Stimulated activated CD8-positive, alpha-beta memory T cell treated with anti-CD3 and anti-CD28 coated beads, Interleukin-7, amount 100 ng/mL, for 24 hours (primary cell): ENCODE measurements at places on chromosomes 4 and X.

DNA sequence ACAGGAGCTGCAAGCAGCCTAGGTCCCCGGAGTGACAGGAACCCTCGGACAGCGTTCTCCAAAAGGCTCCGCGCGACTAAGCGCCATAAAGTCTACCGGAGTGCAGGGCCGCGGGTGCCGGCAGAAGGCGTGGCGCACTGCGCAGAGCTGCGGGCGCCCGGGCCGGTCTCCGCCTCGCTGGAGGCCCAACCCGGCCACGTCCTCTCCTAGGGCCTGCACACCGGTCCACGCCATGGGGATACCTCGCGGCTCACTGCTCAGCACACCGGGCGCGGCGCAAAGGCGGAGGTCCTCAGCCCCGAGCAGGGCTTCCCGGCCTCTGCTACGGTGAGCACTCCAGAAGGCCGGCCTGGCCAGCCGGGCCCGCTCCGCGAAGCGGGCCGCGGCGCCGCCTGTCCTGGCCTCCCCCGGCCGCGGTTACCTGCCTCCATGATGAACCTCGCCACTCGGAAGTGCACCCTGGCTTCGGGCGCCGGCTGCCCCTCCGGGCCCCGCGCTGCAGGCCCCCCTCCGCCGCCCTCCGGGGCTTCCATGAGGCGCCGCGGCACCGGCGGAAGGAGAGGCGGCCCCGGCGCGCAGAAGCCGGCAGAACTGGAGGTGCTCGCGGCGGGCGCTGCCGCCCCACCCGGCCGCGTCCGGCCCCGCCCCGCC, at the start of gene CCNQ:
Gene CCNQ, minus strand, starts transcription at position 599 of the 651 bp plus-strand sequence. Its CDS starts 66 bp downstream, at position 533.
- no peak for DNase-seq

GRCh38 chr4:136277741-136278140, 1254.6 kb downstream of the PCDH18 start:
- no peak for DNase-seq

GRCh38 chr4:158729716-158730559, 6.7 kb upstream of the PPID start:
- DNase-seq, result no peak

GRCh38 chr4:148565801-148566200, 123.6 kb upstream of the NR3C2 start:
- no peak for DNase-seq

DNA sequence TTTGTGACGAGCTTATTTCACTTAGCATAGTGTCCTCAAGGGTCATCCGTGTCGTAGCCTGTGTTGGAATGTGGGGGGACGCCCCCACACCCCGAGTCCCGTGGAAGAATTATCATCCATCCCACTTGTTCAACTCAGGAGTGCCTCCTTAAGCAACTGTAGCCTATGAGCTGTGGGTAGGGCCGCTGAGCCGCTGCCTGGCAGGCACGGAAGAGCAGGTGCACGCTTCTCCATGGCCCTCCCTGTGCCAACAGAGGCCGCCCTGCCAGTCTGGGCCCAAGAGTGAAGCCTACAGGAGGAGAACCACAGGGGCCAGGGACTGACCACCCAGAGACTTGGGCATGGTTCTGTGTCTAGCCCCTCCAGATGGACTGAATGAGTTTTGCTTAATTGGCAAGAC, 2.3 kb upstream of the RGS12 start:
- DNase-seq, result no peak

DNA sequence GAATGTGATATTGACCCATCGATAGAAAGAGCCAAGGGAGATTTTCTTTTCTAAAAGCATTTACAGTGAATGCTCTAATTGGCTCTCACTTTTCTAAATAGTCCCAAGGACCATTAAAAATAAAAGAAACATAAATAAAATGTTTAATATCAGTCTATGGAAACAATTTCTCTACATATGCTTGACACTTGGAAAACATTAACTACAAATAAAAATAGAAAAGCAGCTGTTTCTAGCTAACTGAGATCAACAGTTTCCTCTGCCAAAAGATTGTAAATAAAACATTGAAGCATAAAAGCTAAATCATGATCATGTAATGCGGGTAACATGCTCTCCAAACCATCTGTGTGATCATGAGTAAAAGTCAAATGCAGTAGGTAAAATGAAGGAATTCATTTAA, 49.7 kb downstream of the CORIN start:
- no peak for DNase-seq

DNA sequence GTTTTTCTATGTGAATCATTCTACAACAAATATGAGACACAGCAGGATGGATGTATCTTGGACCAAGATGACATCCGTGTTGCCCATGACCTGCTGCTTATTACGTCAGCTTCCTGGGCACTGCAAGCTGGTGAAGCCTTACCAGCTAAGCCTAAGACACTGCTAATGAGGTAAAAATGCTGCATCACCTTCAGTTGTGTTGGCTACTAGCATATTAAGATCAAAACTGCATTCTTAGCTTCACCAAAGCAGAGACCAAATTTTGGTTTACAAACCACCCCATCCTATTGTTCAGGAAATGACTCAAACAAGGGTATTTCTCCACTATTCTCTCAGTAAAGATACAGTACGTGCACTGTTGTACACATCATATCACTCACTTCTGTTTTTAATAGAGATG, 50.3 kb downstream of the MAML3 start:
- DNase-seq, result no peak

DNA sequence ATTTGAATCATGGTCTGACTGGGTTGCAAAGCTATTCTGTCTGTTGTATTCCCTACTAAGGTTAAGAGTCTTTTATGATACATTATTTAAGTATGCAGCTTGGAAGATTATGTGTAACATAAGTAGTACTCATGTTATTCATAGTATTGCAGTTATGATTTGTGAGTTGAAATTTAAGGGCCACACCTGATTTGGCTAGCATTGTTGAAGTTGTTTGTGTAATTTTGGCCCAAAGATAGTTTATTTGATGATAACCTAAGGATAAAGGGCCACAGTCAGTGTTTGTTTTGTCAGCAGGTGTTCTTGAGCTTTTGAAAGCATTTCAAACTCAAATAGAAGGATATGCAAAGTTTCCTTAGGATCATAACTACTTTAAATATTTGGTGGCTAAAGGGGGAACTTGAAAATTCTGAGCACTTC, 38.9 kb downstream of the NUDT9 start:
- DNase-seq, result no peak

DNA sequence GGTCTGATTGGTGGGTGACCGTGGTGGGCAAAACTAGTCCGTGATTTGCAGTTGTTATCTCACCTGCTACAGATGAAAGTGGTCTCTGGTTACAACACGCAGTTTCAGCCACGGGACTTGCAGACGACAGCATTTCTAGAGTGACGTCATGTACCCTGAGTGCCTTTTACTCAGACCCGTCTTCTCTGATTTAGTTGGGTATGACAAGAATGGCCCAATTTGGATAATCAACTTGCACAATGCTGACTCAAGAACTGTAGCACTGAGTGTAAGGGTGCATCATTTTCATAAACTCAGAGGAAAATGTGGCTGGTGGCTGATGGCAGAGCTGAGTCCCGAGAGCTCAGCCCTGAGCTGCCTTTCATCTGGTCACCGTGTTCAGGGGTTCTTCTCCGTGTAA, 281.4 kb upstream of the FRG1 start:
- DNase-seq, result no peak

DNA sequence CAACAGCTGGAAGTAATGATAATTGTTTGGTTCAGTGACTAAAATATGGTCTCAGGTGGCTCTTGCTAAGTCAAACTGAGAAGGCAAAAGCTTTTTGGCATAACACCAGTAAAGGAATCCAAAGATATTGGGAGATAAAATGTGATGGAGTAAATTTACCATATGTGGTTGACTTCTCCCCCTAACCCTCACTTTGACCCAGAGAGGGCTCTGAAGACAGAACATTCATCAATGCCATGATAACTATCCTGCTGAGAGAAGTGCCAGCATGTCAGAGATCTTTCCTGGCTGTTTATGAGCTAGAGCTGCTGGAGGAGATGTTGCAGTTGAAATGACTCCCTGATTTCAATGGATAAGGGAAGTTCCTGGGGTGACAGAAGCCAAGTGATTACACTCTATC, 213.4 kb downstream of the SPCS3 start:
- DNase-seq, result no peak

- no peak for DNase-seq
These were observed 10.0 kb downstream of the ADAM29 start for GRCh38 chr4:174928174-174928573.

DNA sequence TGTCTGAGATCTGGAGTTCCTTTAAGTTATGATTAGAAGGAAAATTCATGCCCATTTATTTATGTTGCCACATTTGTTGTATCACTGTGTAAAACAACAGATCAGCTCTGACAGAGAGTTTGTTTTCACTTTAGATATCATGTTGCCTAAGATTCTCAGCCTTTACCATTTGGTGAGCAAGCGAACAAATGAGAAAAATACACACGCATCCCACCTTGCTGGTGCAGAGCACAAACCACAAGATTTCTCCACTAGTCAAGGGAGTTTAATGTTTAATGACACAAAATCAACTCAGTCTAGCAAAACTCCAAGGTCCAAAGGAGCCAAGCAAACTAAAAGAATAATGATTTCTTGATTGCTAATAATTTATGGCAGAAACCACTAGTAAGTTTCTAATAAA, 27.7 kb downstream of the FGF5 start:
- no peak for DNase-seq

- DNase-seq, result no peak
These were observed 1.3 kb downstream of the SMC1A start for GRCh38 chrX:53421125-53421524.

DNA sequence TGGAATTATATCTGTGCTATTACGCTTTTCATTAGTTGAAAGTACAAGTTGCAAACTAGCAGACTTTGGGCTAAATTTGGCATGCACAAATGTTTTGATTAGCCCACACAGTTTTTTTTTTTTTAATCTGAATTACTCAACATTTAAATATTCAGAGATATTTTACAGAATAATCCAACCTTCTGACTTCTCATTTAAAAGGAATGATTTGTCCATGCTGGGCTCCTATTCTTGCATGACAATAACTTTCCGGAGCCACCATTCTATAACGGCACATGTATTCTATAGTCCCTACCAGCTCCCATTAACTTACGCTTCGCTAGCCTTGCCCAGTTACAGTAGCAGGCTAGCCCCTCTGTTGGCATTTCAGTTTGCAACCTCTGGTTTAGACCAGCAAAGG, 219.3 kb upstream of the FTHL17 start:
- no peak for DNase-seq

DNA sequence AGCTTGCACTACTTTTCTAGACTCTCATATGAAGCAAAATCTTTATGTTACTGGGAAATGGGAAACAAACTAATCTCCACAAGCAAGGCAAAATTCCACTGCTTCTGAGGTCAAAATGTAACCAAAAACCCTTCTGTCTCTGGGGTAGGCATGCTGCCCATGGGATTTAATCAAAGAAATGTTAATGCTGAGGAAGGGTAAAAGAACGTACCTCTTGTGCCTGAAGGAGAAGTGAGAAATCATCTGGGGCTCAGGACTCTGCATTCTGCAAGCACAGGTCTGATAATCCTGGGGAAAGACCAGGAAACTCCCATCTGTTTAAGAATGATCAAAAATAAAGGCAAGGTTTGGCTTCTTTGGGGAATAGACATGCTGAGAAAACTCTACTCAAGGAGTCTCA, 184.7 kb downstream of the GRID2 start:
- DNase-seq, result no peak
